ENCODE measurements at places on chromosomes 7 and 10. TPM values are rescaled to one million over a fixed set of nuclear protein-coding genes. Genes with fewer than 3 reads are reported as not detected.

GRCh38 chr10:48361176-48361575, 54.7 kb downstream of the MAPK8 start:
- H3K27ac ChIP-seq, result no peak overlapping the region
- H3K36me3 ChIP-seq, result no peaks in the 10 kb centered on the region
- DNase-seq, result no peak
- no peak overlapping the region for H3K4me3 ChIP-seq
- H3K27me3 ChIP-seq, result no peaks in the 10 kb centered on the region

- H3K36me3 ChIP-seq, result peaks cover 5% of the 10 kb centered on the region
- no peaks in the 10 kb centered on the region for H3K4me1 ChIP-seq
- no peak overlapping the region for H3K27ac ChIP-seq
- H3K4me3 ChIP-seq, result no peak overlapping the region
- no peak for DNase-seq
These were observed 26.4 kb downstream of the PARP12 start for GRCh38 chr7:140036224-140036962.

- no peak overlapping the region for H3K4me3 ChIP-seq
- peaks cover 6% of the 10 kb centered on the region for H3K4me1 ChIP-seq
- H3K36me3 ChIP-seq, result no peaks in the 10 kb centered on the region
- no peak for DNase-seq
These were observed 229.5 kb downstream of the BICC1 start for GRCh38 chr10:58742141-58742540.

DNA sequence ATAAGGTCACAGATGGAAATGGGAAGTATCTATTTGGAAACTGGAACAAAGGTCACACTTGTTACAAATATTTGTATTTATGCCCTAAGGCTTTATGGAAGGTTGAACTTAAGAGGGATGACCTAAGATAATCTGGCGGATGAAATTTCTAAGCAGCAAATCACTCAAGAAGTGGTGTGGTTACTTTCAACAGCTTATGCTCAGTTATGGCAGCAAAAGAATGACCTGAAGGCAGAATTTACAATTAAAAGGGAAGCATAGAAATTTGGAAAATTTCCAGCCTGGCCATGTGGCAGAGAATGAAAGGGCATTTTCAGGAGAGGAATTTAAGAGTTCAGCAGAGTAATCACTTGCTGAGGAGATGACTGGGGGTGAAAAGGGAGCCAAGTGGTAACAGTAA, 95.8 kb upstream of the TNS3 start:
- H3K4me1 ChIP-seq, result no peaks in the 10 kb centered on the region
- H3K36me3 ChIP-seq, result no peaks in the 10 kb centered on the region
- H3K27me3 ChIP-seq, result no peaks in the 10 kb centered on the region
- DNase-seq, result no peak
- H3K27ac ChIP-seq, result peak overlapping the region; percentile 17

DNA sequence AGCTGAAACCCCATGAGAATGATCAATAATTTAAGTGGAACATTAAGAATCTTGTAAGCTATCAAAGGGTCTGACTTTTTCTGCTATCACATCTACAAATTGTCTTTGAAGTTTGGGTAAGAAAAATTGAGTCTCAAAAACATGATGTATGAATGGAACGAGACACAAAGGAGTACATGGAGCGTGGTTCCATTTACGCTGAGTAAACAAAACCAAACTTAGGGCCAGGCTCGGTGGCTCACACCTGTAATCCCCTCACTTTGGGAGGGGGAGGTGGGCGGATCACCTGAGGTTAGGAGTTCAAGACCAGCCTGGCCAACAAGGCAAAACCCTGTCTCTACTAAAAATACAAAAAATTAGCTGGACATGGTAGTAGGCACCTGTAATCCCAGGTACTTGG, 24.3 kb downstream of the SMC3 start:
- H3K27me3 ChIP-seq, result no peaks in the 10 kb centered on the region
- no peak overlapping the region for H3K27ac ChIP-seq
- H3K36me3 ChIP-seq, result peaks cover 14% of the 10 kb centered on the region
- H3K4me1 ChIP-seq, result no peaks in the 10 kb centered on the region
- no peak for DNase-seq

Gene PIK3AP1
- total RNA-seq, result 9.8 TPM

Gene NUTM2E
- total RNA-seq, result not detected

Gene FAM25A
- not detected for total RNA-seq
